Activated CD4-positive, alpha-beta T cell treated with anti-CD3 and anti-CD28 coated beads, Interleukin-2, amount 50 U/mL, for 24 hours (primary cell): ENCODE measurements at places on chromosomes 7 and 10.

DNA sequence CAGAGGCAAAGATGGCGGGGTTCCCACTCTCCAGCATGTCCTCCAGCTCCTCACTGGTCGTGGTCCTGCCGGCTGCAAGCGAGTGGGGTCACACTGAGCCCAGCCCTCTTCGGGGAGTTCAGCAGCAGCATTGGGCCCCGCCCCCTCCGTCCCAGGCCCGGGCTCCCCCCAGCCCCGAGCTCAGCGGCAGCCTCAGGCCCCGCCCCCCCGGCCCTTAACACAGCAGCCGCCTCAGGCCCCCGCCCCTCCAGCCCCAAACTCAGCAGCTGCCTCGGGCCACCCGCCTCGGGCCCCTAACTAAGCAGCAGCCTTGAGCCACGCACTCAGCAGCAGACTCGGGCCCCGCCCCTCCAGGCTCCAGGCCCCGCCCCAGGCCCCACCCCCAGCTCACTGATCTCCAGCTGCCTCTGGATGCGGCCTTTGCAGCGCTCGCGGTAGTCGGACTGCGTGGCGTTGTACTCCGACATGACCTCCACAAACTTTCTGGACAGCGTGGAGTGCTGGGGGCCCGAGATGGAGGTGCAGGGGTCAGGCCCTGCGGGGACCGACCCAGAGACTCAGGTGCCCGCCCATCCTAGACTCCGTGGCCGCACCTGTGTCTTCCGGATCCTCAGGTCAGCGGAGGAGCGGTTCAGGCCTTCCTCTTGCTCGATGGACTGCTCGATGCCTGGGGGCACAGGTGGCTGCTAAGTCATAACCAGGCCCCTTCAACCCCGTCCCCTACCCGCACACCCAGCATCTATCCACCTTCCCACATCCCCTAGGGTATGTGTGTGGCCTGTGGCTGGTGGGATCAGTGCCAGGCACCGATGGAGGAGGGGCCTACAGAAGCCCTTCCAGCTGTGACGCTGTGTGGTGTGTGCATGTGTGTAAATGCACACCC lies 15.5 kb downstream of the STX1A start:
- no peak for DNase-seq

GRCh38 chr7:121029302-121029701 lies 40.8 kb downstream of the CPED1 start:
- no peak for DNase-seq

DNA sequence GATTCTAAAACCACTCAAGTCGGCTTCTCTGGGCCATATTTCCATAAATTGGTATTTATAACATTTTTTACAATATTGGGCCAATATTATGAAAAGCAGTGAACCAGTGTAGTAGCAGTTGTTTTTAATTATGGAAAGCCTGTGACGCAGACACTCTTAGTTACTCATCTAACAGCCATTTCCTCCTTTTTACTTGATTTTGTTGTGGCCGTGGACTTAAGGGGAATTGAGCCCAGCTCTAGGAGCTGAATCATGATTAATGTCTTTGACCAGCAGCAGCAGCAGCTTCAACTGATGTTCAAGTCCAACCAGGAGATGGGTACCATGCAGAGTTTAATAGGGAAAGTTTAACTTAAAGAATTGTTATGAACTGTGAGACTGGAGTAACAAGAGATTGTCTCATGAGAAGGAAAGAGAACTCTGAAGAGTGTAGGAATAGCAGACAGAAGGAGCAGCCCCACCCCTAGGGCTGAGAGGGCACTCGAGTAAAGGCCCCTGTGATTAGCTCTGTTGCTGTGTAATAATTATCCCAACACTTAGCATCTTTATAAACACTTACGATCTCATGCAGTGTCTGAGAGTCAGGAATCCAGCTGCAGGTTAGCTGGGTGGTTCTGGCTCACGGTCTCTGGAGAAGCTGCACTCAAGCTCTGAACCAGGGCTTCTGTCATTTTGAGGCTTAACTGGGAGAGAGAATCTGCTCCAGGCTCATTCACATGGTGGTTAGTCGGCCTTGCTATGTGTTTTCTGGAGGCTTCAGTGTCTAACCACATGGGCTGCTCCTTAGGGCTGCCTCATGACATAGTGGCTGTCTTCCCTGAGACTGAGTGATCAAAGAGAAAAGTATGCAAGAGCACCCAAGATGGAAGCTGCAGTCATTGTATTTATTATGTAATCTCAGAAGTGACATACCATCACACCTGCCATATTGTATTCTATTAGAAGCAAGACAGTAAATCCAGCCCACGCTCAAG lies 4.6 kb downstream of the LANCL2 start:
- no peak for DNase-seq

DNA sequence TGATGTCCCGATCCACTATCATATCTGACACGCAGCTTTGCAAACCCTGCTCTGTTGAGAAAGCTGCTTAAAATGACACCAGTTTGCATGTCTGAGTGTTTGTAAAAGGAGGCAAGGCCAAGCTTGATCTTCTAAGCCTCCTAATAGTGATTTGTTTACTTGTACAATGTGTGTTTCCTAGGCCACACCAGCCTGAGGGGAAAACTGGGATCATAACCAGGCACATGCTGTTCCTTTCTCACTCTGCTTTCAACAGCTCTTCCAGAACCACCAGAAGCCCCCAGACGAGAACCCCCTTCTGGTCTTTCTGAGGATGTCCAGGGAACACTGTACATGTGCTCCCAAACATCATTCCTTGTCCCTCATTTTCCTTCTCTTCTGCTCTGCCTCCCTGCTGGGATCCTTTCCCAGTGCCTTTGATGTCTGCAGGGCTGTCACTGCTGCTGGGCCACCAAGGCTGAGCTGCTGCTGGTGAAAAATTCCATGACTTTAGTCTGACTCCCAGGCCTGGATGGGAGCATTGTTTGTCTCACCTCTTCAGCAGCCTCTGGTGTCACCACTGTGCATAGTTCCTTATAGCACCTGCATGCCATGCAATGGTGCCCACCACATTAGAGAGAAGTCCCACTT lies 4.0 kb upstream of the LGI1 start:
- DNase-seq: no peak

GRCh38 chr10:43863859-43864591 lies 215.3 kb upstream of the ZNF32 start:
- no peak for DNase-seq

GRCh38 chr10:95745501-95745900 lies 10.5 kb upstream of the ENTPD1 start:
- no peak for DNase-seq

DNA sequence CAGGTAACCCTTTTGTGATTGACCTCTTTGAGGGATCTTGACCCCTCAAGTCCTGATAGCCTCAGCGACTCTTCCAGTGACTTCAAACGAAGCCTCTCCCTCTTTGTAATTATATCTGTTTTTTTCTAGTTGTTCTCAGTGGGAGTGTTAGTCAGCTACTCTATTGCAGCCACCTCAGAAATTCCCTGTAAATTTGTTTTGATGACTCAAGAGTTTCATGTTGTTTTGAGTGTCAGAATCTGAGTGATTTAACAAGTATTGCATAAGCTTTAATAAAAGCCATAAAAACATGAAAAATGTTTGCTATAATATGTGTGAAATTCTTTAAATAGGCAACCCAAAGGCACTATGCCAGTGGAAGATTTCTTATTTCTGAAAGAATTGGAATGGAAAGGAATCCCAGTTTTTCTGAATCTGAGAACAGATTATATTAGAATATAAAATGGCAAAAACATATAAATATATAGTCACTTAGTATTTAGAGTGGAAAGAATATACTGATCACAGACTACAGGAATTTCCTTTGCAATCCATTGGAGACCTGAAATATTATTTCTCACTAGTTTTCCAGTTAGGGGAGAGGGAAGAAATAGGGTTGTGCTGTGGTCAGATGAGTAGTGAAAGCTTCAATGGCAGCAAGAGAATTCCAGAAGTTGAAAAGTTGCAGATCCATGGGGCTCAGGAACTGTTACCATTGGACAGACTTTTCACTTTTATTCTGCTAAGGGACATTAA lies 94.4 kb upstream of the SEMA3C start:
- DNase-seq: no peak
